ENCODE measurements at places on chromosomes 3 and 15.

GRCh38 chr3:9750556-9751411 is 1.0 kb downstream of the OGG1 start:
- peak; percentile 12 for DNase-seq

DNA sequence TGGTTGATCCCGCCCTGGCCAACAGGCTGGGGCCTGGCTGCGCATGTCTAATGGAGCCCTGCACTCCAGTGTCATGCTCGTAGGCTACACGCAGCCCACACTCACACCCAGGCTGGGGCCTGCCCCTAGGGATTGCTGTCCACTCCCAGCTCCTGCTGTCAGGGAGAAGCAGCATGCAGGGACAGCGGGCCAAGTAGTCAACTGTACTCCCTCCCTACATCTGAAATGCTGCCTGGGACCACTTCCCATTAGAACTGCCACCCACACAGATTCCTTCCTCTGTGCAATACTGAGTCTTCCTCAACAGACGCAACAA is 16.1 kb downstream of the ALS2CL start:
- DNase-seq, result no peak

GRCh38 chr3:148797795-148798194 is 29.8 kb upstream of the CPB1 start:
- no peak for DNase-seq

GRCh38 chr3:172604895-172605646 is 81.8 kb upstream of the TNFSF10 start:
- no peak for DNase-seq

GRCh38 chr3:78176869-78177268 is 1137.0 kb downstream of the ROBO2 start:
- DNase-seq, result no peak

DNA sequence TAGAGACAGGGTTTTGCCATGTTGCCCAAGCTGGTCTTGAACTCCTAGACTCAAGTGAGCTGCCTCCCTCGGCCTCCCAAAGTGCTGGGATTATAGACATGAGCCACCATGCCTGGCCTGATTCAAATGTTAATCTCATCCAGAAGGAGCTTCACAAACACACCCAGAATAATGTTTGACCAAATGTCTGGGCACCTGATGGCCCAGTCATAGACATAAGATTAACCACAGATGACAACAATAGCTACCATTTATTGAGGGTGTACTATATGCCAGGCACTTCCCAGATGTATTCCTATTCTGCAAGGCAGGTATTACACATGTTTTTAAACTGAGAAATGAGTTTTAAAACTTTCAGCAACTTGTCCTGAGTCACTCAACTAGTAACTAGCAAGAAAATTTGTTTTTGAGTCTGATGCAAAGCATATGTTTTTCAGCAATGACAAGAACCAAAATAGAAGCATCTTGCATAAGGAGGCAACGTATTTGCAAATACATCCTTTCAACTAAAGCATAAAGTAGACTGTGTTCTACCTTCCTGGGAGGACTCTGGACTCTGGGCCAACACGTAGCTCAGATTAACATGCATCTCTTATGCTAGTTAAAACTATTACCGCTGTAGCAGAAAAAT is 8.1 kb upstream of the SPG21 start:
- DNase-seq, result no peak

GRCh38 chr3:122857019-122857418 is 62.1 kb downstream of the SLC49A4 start:
- DNase-seq, result peak; percentile 54

DNA sequence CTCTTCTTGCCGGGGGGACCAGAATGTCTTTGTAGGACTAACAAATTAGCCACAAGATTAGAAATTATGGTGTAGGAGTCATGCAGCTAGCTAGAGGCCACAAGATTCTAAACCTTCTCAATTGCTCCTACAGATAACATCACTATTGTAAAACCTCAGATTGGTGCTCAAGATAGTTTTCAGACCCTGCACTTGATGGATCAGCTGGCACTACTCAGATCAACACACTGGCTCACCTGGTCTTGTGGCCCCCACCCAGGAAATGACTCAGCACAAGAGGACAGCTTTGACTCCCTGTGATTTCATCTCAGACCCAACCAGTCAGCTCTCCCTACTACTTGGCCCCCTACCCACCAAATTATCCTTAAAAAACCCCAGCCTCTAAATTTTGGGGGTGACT is 124.1 kb upstream of the RASGRP1 start:
- no peak for DNase-seq

DNA sequence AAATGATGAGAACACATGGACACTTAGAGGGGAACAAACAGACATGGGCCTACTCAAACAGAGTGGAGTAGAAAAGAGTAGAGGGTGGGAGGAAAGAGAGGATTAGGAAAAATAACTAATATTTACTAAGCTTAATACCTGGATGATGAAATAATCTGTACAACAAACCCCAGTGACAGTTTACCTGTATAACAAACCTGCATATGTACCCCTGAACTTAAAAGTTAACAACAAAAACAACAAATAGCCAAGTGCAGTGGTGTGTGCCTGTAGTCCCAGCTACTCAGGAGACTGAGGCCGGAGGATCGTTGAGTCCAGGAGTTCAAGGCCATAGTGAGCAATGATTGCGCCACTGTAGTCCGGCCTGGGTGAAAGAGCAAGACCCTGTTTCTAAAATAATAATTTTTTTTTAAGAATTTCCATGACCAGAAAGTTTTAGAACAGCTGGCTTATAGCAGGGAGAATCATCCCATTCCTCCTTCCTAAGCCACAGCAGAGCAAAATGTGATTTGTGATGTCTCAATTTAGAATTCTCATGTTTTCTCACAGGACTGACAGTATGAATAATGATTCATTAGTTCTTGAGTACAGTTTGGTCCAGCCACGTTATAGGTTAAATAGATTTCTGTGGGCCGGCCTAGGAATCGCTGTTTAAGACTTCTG is 150.0 kb downstream of the ZNF609 start:
- DNase-seq, result no peak

DNA sequence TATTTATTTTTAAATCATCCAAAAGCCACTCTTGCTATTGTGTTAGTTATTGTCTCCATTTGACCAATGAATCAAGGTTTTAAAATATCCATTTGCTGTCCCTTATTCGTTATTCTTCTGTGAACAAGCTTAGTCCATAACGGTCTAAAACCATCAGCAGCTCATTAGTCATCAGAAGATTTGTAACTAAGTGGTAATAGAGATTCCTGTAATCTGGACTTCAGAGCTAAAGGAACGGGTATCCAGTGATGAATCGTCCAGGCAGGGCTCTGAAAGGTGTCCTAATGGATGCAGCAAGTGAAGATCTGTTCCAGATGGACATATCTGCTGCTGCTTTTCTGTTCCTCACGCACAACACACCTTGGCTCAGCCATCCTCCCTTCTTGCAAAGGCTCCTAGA is 362.7 kb upstream of the CFAP20DC start:
- DNase-seq, result no peak

DNA sequence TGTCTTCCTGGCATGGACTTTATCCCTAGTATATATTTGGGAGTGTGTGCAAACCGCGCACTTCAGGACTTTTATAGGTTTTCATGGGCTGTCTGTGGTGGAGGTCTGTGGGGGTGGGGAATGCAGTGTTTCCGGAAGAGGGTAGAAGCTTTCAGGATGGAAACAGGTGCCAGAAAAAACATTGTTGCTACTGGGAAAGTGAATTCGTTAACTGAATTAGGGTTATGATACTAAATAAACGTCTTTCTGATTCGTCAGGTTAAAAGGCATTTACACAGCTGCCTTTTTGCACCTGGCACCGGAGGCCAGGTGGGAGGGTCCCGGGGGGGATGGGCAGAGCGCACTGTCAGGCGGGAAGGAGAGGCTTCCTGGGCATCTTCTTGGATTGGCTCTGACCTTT is 62.1 kb downstream of the SLCO3A1 start:
- no peak for DNase-seq

- DNase-seq, result peak; percentile 5
These were observed 594.4 kb downstream of the FOXP1 start for GRCh38 chr3:70989174-70989573.

- no peak for DNase-seq
These were observed 2.4 kb downstream of the PLXNA1 start for GRCh38 chr3:126985132-126985985.

DNA sequence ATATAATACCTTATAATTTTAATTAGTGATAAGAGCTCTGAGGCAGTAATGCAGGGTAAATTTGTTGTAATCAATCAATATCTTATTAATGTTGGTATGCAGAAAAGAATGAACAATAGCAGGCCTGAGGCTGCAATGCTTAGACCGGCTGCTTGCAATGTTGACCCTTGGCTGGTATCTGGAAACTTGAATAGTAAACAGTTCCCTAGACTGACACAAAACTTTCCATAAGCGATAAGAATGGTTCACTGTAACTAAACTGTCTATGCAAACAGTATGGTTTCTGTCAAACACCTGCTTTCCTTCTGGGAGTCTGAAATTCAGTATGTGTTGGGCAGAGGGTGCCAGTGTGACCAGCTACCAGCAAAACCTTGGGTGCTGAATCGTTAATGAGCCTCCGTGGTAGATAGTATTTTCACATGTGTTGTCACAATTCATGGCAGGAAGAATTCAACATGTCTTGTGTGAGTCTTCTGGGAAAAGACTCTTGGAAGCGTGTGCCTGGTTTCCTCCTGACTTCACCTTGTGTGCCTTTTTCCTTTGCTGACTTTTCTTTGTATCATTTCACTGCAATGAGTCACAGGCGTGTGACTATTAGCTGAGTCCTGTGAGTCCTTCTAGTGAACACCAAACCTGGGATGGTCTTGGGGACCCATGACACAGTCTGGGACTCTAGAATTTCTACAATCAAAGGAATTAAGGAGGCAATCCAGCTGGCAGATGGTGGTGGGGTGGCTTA is 30.7 kb upstream of the CLRN1 start:
- DNase-seq, result peak; percentile 30

DNA sequence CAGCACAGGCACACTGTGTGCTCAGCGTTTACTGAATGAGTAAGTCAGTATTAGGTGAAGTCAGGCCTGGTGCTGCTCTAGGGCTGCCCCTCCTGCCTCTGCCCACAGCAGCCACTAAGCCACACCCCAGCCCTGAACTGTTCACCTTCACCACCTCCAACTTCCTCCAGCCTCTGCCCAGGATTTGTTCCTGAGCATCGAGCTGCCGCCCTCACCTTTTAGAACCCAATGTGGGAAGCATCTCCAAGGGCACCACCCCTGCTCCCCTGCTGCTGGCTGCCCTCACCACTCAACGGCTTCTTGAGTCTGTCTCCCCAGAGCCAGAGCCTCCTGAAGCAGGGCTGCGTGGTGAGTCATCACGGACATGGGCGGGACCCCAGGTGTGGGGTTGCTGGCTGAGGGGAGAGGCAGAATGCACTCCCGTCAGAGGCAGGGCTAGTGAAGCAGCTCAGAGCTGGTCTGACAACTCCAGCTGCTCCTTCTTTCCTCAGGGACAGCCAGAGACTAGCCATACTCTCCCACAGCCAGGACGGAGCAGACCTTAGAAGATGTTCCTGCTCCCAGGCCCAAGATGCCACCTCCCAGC is 5.8 kb downstream of the HYAL2 start:
- peak; percentile 94 for DNase-seq

DNA sequence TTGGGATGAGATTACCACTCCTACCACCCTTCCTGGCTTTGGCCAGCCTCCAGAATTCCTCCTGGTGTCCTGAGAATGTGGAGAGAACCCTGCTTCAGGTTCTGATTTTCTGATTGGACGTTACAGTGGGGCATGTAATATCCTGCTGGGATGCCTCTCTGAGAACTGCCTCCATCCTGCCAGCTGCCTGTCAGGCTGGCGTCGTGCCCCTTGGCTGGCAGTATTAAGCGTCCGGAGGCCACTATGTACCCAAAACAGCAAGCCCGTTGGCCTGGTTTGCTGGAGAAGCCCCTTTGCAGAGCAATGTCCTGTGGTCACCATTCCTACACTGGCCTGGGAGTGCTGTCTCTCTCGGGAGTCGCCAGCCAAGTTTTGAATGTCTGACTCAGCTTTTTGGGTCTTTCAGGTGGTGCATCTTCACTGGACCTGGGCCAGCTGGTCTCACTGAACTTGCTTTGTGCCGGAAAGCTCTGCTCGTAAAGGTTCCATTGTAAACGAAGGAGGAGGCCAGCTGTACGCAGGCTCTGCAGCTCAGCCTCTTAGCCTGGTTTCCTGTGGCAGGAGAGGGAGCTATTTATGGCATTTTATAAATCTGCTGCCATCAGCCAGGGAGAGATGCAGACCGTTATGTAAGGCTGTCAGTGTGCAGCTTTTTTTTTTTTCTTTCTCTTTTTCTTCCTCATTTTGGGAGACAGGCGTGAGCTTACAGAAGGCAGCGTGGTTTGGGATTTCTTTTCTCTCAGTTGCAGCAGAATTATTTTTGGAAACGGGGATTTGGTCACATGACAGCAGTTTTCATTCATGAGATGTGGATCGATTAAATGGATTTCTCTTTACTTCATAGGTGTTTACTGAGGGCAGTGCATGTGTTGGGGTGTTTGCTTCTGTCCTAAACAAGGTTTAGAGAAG is 19.0 kb upstream of the TRAK1 start:
- DNase-seq, result peak; percentile 94

GRCh38 chr3:168104361-168104760 is 8.6 kb upstream of the GOLIM4 start:
- DNase-seq, result no peak

GRCh38 chr3:61460636-61461035 is 100.7 kb upstream of the PTPRG start:
- DNase-seq, result no peak

GRCh38 chr15:80689716-80690115 is 5.4 kb upstream of the ABHD17C start:
- DNase-seq, result no peak

GRCh38 chr3:79012530-79012913 is 755.3 kb downstream of the ROBO1 start:
- DNase-seq, result no peak

DNA sequence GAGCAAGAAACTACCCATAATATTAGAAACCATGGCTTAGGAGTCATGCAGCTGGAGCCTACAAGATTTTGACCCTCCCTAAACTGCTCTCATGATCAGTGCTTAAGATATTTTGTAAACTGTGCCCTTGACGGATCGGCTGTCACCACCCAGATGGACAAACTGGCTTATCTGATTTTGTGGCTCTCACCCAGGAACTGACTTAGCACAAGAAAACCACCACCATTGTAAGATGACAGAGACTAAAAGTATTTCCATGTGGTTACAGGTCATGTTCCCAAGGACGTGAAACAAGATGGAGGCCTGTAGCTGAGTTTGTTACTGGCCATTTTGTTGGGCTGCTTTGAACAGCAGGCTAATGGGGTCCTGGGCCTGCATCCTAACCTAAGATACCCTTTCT is 940.9 kb downstream of the OTOL1 start:
- DNase-seq, result no peak

DNA sequence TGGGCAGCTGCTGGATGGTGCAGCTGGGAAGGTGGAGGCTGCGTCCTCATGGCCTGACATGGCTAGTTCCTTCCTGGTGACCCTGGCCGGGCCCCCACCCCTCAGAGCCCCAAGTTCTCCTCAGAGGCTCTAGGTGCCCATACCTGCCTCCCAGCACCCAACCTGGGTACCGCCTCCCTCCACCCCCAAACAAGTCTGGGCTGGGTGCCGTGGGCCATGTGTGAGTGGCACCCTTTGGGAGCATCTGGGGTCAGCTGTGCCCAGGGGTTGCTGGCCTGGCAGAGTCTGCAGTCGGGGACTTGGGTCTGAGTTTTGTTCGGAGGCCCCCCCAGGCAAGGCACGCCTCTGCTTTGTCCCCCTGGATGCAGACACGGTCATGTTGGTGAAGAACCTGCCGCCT is 10.5 kb downstream of the PLXNA1 start:
- no peak for DNase-seq

- DNase-seq, result no peak
These were observed 43.7 kb upstream of the PRICKLE2 start for GRCh38 chr3:64268926-64269325.

GRCh38 chr15:48682942-48683651 is 37.6 kb upstream of the FBN1 start:
- peak; percentile 93 for DNase-seq

All from MCF 10A (cell line).